IPS DF 6.9 (cell line): ENCODE measurements at places on chromosomes 3 and 15.

- no peak for DNase-seq
These were observed 318.0 kb downstream of the FGF12 start for GRCh38 chr3:192409201-192409837.

DNA sequence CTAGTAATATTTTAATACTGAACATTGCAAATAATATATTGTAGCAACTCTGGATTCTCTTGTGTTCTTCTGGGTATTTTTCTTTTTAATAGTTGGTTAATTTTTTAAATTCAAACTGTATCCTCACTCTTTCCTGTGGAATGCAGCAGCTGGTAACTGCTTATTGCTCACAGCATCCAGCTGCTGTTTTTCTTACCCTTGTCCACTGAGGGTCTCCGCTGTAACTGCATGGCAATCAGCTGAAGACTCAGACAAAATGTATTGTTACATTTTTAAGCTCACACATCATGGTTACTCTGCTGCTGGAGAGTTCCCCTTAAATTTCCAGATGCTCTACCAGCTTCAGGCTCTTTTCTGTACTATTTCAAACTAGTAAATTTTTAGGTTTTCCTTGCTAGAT is 227.6 kb downstream of the MBNL1 start:
- no peak for DNase-seq

- DNase-seq, result no peak
These were observed 127.6 kb upstream of the PDZRN3 start for GRCh38 chr3:73752338-73752737.

DNA sequence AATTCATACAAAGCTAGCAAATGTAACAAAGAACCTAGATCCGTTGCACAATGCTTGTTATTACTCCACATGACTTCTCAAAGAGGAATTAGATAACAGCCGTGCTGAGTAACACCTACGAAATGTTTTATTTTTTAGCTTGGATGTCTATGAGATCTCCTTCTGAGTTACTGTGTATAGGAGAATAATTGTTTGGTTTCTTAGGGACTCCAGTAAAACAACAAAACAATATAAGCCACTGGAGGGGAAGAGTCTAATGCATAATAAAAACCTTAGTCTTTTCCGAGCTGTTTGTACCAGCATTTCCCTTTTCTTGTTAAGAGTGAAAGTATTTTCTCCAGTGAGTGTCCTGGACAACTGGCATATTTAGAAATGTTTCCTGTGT is 15.6 kb downstream of the SNAP23 start:
- DNase-seq, result no peak

DNA sequence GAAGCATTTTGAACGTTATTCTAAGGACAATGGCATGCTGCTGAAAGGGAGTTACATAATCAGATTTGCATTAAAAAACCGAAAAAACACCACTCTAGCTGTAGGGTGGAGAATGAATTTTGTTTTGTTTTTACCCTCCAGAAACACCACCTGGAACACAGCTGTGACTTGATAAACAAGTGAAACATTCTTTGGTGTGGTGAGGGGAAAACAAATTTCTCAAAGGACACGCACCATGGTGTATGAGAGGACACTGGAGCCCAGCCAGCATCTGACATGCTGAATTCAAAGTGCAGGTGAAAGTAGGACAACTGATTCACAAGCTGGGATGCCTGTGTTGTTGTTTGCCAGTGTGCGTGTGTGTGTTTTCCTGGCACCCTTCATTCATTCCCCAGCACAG is 554.5 kb upstream of the TBL1XR1 start:
- DNase-seq, result no peak

- no peak for DNase-seq
These were observed 197.7 kb downstream of the CD47 start for GRCh38 chr3:107892955-107893624.

DNA sequence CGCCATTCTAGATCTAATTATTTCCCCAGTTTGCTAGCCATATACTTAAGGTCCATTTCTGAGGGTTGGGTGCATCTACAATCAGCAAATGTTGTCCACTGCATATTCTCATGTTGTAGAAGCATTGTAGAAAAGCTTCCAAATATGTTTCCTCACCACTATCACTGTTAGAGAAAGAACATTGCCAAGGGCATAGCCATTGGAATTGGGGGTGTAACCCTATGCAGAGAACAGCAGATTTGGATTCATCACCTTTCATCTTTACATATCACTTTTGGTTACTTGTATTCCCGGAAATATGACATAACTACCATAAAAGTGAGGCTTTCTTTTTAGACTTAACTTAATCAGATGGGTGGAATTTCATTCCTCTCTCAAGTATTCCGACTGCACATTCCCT is 203.6 kb downstream of the LSAMP start:
- no peak for DNase-seq

DNA sequence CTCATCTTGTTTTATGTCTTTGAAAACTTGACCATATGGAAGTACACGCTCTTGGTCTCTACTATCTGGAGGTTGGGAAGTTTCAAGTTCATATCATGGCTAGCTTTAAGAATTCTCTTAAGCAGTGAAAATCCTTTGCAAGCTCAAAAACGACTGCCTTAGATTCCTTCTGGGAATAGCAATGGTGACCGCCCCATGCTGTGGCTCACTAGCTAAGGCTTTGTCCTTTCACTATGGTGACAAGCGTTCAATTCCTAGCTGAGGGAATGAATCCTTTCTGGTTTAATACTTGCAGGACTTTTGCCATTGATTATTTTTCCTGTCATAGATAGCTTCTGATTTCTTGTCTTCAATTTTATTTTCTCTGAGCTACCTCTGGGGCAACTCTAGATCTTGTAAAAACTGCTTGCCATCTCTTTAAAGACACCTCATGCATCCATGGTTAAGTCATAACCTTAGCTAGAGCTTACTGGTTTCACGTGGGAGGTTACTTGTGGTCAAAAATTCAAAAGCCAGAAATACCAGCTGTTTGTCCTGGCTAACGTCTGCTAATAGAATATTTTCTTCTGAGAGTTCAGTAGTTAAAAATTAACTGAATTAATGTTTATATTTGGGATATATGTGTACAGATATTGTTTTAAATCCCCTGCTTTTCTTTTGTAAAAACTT is 673.4 kb upstream of the CBLB start:
- DNase-seq, result no peak

DNA sequence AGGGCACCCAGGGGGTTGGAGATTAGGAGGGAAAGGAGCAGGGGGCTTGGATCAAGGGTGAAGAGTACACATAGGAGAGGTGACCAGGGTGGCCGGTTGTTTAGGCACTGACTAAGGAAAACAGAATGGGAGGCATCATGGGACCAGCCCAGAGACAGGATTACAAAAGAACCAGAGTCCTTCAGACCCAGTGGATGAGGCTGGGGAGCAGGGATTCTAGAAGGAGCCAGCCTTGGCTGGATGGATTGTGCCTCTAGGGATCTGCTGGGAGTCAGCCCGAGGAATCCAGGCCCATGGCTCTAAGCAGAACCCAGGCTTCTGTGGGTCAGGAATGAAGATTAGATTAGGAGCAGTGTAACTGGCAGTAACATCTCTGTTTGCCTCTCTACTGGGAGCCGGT is 98.6 kb downstream of the ARNT2 start:
- DNase-seq, result no peak

DNA sequence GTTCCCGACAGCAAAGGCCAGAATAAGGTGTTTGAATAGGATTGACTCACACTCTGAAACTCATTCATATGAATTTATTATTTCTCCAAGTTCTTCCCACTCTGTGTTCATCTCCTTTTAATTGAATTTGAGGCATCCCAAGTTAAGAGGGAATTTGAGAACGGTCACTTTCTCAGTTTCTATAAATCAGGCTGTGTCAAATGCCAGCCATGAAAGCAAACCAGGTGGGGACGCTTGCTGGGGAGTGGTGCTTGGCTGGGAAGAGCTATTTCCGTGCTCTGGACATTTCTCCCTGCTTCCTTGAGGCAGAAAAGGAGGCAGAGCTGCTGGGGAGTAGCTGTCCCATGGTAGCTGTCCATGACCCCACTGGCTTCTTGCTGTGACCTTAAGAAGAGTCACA is 116.6 kb downstream of the FBN1 start:
- no peak for DNase-seq

DNA sequence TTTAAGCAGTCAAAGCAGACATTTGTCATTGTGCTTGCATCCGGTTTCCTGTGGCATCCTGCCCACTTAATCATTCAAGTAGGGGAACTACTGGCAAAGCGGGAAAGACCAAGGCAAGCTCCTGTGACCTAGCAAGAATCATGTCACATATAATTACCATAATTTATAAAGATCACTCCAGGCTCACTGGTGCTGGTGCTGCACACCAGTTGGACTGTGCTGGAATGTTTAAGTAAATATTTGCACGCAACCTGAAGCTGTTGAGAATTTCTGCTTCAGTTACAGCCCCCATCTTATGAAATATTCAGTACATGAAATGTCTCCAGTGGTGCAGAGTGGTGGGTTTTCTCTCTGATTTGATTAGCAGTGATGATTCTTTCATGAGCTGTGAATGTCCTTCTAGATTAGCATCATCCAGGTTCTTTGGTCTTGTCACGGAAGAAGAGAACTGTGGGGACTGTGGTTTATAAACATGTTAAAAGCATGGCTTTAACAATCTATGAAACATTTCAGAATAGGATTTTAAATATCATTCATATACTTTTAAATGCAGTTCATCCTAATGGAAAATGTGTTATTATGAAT is 621.3 kb upstream of the EPHA6 start:
- DNase-seq, result no peak

GRCh38 chr3:41198526-41198925 is 779 bp upstream of the CTNNB1 start:
- no peak for DNase-seq

GRCh38 chr3:57061556-57061955 is 1.1 kb downstream of the SPATA12 start:
- no peak for DNase-seq

DNA sequence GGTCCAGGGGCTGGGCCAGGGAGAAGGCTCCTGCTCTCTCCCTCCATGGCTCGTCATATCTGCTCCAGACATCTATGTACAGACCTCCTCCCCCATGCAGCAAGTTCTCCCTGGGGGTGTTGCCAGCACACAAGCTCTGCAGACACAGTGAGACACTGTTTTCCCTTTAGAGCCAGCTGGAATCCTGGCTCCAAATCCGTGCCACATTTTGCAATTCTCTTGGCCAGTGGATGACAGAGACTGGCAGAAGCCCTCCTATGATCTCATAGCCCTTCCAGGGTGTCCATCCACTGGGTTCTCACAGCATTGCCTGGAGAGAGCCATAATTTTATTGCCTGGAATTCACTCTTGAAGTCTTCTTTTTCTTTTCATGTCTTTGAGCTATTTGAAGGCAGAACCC is 203.9 kb downstream of the TLE3 start:
- DNase-seq, result no peak

DNA sequence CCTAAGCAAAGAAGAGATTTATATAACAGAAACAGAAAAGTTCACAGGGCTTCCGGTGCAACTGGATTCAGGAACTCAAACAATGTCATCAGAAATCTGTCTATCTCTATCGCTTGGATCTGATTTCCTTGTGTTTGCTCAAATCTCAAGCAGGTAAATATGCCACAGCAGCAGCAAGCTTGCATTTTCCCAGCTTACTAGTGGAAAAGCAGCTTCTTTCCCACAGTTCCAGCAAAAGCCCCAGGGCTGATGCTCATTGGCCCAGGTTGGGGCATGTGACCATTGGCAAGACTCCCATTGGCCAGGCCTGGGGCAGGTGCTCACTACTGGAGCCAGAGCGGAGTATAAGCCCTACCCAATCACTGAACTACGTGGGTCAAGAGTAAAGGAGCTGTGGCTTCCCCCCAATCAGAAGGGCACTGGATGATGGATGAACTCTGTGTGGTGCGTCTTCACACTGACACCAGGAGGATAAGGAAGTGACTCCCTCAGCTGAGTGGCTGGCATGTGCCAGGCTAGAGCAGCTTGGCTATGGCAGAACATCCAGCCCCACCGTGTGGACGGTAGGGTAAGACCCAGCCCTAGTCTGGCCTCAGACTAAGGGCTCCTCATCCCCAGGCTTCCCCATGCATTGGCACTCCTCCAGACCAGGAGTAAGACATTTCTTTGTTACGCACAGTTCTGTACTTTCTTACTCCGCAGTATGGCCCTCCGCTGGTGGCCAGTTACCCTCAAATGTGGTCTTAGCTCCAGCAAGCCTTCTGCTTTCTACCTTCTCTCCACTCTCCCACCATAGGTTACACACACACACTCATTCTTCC is 13.1 kb upstream of the VIPR1 start:
- DNase-seq, result no peak

- DNase-seq, result no peak
These were observed 52.5 kb upstream of the KCNMB2 start for GRCh38 chr3:178483704-178484103.

GRCh38 chr3:35793667-35794066 is 154.3 kb downstream of the ARPP21 start:
- DNase-seq, result no peak

GRCh38 chr3:44318891-44319311 is 19.7 kb upstream of the TCAIM start:
- peak; percentile 11 for DNase-seq

DNA sequence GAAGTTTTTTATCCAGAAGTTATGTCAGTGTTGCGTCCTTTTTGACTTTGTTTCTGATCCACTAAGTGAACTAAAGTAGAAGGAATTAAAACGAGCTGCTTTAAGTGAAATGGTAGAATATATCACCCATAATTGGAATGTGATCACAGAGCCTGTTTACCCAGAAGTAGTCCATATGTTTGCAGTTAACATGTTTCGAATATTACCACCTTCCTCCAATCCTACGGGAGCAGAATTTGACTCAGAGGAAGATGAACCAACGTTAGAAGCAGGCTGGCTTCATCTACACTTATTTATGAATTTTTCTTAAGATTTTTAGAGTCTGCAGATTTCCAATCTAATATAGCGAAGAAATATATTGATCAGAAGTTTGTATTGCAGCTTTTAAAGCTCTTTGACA is 57.6 kb downstream of the DNAH1 start:
- DNase-seq, result no peak

GRCh38 chr3:15892311-15893227 is 94.8 kb upstream of the ANKRD28 start:
- no peak for DNase-seq

- no peak for DNase-seq
These were observed 109.3 kb downstream of the SHQ1 start for GRCh38 chr3:72738752-72739530.

DNA sequence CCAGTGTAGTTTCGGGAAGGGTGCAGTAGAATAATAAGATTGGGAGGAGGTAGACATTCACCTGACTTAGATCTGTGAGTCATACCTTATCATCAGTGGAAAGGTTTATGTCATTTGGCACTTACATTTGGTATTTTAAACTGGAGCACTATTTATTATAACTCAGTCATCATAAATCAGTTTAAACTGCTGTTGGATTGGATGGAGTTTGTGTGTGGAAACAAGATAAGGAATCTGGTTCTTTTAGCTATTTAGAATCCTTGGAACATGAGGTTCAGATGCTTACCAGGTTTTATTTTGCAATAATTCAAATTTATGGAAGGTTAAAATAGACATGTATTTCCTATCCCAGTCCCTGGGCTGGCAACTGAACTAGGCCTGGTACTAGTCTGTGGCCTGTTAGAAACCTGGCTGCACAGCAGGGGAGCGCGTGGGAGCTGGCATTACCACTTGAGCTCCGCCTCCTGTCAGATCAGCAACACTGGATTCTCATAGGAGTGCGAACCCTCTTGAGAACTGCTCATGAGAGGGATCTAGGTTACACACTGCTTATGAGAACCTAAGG is 34.5 kb downstream of the ZFAND6 start:
- DNase-seq, result no peak
